ENCODE measurements at places on chromosomes 3 and 15.

GRCh38 chr3:54878145-54878544, 49.7 kb downstream of the LRTM1 start:
- DNase-seq = no peak

DNA sequence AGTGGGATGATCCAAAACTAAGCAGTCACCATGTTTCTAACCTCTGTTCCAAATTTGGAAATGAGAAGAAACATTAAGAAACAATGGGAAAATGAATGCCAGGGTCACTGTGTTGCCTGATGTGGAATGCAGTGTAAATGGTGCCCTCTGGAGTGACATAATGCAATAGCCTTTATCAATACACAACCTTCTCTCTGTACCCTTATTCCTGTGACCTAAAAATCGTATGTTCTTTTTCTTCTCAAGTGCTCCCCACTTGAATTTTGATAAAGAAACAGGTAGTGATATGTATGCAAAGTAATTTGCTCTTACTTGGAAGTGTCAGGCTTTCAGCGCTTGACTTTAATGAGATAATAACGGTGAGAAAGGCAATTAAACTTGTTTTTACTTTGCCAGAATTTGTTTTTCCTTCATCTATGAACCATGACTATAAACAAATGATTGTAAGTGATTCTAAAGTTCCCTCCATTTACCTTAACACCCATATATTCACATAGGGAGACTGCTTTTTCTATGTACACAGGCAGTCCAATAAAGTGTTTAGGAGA, 145.8 kb upstream of the THRB start:
- peak; percentile 43 for DNase-seq

DNA sequence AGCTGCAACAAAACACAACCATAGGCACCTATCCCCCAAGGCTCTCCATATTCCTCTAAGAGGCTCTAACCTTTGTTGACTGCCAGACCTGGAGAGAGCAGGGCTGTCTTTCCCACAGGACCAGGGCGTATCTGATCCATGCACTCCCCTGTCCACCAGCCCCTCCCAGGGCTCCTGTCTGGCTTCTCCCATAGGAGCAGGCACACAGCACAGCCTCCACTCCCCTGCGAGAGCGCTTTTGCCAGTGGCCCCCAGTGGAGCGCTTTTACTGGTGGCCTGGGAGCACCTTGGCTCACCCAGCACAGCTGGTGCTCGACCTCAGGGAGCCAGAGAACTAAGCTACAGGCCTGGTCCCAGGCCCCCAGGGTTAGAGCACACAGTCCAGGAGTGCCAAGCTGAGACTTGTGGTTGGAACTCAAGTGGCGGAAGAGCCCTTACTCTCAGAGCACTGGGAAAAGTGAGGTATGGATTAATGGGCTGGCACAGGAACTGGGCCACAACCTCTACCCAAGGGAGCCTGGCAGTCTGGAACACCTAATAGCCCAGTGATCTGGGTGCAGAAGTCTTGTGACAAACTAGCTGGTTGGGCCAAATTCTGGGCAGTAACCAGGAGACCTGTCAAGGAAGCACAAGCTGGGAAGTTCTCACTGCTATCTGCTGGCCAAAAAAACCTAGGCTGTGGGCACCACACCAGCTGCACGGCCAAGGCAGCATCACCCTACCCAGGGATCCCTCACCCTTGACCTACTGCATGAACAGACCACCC, 79.6 kb downstream of the PPP2R3A start:
- DNase-seq = no peak

DNA sequence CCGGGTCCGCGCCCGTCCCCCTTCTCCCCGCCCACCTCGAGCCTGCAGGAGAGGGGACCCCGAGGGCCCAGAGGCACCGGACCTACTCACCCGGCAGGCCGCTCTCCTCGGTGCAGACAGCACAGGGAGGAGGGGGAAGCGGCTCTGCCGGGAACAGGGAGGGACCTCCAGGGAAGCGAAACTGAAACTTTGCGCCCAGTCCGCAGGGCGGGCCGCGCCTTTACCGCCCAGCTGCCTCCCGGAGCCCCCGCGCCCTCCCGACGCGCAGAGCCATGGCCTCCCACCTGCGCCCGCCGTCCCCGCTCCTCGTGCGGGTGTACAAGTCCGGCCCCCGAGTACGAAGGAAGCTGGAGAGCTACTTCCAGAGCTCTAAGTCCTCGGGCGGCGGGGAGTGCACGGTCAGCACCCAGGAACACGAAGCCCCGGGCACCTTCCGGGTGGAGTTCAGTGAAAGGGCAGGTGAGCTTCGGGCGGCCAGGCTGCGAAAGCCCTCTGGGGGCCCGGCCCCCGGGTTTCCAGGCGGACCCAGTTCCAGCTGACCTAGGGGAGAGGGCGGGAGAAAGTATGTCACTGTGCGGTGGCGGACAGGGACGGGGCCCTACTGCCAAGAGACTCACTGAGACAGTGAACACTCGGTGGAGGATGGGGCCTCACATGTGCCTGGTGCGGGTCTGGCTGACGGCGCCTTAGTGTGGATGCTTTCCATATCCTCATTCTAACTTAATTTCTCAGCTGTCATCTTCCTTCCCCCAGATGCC, at the start of the genes DTX3L and PARP9:
Gene DTX3L (plus strand): TSS at position 184 of the 758 bp plus-strand sequence. CDS start 89 bp downstream, at position 273.
Gene PARP9 (minus strand): TSS at position 146 of the 758 bp plus-strand sequence. CDS start 4,680 bp downstream, outside the sequence.
- peak; percentile 84 for DNase-seq

DNA sequence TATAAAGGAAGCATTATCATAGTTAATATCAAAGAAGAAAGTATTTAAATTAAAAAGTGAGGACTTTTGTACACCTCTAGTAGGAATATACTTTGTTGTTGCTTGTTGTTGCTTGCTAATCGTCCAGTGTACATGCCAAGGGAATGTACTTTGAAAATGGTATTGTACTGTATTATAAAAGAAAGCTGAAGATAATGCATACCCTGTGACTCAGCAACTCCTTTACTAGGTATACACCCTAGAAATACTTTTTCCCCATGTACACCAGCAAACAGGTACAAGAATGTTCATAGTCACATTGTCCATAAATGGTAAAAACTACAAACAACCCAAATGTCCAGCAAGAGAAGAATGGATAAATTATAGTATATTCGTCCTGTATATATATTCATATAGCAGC, 12.0 kb downstream of the TTBK2 start:
- no peak for DNase-seq

- no peak for DNase-seq
Observed at GRCh38 chr15:40495516-40495915, 24.7 kb downstream of the CHST14 start.

- DNase-seq = no peak
Observed at GRCh38 chr15:79314811-79315210, 3.9 kb downstream of the TMED3 start.

- DNase-seq = peak; percentile 79
Observed at GRCh38 chr3:128383316-128384235, 83.1 kb downstream of the DNAJB8 start.

DNA sequence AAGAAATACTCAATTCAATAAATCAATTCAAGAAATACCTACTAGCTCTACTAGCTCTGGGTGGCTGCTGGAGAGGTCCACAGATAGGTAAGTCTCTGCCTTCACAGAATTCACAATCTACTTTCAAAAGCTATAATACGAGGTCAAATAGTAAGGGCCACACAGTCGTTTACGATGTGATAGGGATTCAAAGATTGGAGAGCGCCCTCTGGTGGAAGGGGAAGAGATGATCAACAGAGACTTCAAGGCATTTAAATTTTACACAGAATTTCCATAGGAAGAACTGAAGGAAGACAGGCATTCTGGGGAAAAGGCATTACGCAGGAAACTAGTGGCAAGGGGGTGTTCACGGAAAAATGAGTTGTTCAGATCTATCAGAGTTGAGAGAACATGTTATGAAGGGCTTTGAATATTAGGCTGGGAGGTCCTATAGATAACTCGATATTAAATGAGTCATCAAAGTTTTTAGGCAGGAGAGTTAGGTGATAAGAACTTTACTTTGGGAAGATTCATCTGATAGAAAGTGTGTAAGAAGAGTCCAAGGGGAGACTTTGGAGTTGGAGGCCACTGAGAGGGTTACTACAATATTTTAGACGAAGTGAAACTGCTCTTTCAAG, 128.8 kb downstream of the FRMD5 start:
- no peak for DNase-seq

GRCh38 chr15:89482139-89482538, 14.2 kb downstream of the RHCG start:
- DNase-seq = no peak

DNA sequence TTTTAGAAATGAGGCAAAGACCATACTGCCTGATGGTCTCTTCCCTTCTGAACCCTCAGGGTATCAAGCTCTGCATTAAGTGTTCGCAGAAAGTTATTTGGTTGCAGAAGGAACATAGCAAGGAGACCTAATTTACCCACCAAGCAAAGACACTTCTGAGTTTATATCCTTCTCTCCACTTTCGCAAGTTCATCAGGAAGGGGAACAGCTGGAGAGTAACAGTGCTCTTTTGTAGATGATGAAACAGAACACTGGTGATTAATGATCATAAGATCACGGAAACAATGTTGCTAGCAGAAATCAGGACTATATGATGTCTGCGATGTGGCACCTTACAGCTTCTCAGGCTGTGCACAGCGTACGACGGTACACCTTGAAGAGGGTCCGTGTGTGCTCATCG, 62.1 kb downstream of the NCEH1 start:
- no peak for DNase-seq

DNA sequence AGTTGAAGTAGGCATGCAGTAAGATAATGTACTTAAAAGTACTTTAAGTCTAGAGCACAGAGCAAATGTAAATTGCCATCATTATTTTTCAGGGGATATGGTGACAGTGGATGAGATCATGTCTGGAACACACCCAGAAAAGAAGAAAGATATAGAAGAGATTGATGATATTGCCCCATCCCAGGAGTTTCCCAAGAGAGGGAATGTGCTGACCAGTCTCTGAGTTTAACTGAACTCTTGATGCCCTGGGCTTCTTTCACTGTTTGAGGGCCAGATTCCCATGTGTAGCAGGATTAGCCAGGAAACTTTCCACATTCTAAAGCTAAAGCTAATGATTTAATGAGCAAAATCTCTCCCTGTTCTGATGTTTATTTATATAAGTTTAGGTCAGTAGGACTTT, 366.8 kb upstream of the UMPS start:
- DNase-seq = no peak

GRCh38 chr3:42688487-42689420, 3.4 kb downstream of the KLHL40 start:
- no peak for DNase-seq

- DNase-seq = no peak
Observed at GRCh38 chr15:66027268-66027805, 158.0 kb downstream of the RAB11A start.

Measured in HuH-7.5 (cell line).